ENCODE measurements at places on chromosomes 1 and 21. TPM values are rescaled to one million over a fixed set of nuclear protein-coding genes. Genes with fewer than 3 reads are reported as not detected.
A peak's percentile ranks its signal among the peaks of the same experiment; 100 is the strongest.

DNA sequence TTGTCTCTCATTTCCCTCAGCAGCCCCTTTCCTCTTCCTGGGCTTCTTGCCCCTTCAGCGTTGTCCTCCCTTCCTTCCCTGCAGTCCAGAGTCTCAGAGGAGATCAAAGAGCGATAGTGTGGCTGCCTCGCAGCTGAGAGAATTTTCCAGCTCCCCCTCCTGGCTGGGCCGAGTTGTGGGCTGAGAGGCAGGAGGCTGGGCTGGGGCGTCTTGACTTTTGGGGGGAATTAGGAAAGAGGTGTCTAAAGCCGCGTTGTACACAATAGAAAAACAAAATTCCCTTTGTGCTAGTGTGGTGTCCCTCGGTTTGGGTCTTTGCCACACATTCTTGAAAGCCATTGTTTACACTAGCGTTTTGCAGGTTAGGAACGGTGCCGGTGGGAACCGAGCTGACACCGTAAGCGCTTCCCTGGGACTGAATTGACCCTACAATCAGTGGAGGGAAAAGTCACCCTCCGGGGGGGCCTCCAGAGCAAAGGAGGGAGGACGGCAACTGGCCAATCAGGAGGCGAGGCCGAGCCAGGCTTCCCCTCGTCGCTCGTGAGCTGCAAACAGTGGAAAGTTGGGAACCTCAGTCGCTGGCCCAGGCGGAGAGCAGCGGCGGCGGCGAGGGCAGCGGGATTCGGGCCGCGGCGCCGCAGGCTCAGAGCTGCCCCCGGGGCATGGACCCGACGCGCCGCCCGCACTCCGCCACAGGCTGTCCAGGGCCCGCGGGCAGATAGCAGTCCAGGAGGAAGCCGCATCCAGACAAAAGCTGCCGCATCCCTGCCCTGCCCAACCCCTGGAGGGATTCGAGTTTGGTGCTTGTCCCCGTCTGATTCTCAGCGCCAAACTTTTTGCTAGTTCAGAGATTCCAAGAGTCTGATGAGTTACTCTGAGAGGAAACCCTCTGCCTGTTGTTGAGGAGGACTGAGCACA, at the start of gene HMCN1:
HMCN1 (plus strand) TSS at position 574 of the 918 bp plus-strand sequence. CDS start 389 bp downstream, outside the sequence.
- DNase-seq: peak; percentile 69

DNA sequence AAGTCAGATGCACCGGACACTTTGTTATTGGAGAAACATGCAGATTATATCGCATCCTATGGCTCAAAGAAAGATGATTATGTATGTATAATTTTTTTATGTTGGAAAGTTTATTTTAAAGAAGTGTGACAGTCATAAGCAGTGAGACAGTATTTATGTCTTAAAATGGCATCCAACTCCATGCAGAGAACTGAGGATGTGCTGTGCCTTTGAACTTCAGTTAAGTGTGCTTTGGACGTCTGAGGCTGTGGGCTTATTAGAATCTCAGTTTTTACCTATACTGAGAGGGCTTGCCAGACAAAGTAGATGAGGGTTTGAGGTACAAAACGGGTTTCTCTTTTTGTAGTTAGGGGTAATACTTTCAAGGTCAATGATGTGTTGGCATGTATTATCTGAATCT, 1.5 kb downstream of the RABGGTB start:
- no peak for DNase-seq

- DNase-seq: peak; percentile 30
These were observed 427.7 kb downstream of the MATN1 start for GRCh38 chr1:30295674-30296073.

DNA sequence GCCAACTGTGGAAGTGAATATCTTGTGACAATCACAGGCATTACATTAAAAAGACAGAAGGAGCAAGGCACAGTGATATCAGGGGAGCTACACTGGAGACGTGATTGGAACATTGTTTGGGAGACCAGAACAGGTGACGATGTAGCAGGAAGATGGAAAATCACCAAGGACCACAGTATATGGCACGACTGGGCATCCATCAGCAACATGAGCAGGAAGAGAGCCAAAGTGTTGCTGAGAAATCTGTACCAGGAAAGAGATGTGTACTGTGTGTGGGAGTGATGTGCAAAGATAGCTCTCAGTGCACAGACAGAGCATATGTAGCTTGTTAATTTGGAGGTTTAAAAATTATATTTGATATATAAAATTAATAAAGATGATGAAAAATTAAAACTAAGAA, 790.6 kb upstream of the ADGRL2 start:
- no peak for DNase-seq

DNA sequence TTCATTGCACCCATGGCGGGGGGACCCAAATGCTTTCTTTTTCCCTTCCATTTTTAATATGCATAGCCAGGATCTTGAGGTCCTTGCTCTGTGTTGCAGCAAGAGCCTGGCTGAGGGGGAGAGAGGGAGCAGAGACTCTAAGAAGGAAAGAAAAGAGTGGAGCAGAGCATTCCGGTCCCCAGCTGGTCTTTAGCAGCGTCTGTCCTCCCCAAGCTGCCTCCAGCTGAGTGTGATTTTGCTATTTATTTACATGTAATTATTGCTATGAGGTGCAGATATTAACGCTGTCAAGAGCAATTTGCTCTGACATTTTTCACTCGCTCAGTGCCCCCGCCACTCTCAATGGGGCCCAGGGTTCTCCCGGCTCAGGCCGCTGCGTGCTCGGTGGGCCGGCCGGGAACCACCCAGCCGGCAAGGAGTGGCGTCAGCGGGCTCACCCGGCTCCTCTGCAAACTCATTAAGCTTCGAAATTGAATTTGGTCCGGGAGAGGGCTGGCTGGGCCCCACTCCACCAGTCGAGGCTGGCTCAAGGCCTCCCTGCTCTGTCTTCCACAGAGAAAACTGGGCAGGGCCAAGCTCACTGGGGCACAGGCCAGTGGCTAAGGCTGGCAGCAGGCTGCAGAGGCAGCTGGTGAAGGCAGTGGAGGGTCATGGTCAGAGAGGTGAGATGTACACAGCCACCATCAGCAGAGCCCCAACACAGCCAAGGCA, 93.2 kb downstream of the PAX7 start:
- DNase-seq: no peak

DNA sequence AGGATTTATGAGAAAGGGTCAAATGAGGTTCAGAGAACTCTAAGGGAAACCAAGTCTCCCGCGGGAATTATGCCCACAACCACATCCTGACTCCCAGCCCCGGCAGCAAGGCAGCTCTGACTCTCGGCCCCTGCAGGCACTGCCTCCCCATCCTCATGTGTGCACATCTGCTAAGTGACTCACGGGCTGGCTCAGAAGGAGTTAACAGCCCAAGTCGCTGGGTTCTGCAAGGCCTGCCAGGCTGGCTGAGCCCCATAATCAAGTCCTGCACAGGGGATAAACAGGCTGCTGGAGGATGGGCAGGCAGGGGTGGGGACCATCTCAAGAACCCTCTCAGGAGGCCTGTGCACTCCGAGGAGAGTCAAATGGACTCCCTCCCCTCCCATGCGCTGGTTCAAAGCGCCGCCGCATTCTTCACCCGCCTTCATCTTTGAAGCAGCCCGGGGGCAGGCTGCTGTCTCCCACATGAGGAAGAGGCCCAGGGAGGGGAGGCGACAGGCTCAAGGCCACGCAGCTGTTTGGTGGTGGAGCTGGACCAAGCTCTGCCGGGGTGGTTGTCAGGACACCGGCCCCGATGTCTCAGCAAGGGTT, 344.3 kb downstream of the MATN1 start:
- DNase-seq: no peak

Gene AQP10
- not detected for total RNA-seq

DNA sequence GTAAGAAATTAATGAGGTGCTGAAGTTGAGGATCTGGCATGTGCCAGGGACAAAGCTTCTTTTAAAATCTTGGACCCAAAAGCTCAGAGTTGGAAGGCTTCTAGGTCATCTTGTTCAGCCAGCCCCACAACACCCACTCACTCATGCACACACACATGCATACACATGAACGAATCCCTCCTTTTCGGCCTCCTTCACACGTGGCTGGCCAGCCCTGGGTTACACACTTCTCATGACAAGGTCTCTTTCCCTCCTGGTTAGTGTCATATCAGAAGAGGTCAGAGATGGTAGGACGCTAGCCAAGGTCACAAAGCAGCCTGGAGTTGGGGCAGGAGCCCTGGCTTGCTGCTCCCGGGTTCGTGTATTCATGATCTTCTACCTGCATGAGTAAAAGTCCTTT, 6.9 kb downstream of the DMBX1 start:
- DNase-seq: no peak

- DNase-seq: no peak
These were observed 60.1 kb upstream of the CYP2J2 start for GRCh38 chr1:59986516-59987310.

- DNase-seq: no peak
These were observed 8.5 kb downstream of the IL23R start for GRCh38 chr1:67174716-67175284.

Gene PROK1
- total RNA-seq: 0.76 TPM

Gene ADGRL2
- total RNA-seq: 62.1 TPM

- peak; percentile 23 for DNase-seq
These were observed 381.1 kb upstream of the PKN2 start for GRCh38 chr1:88302843-88303486.

DNA sequence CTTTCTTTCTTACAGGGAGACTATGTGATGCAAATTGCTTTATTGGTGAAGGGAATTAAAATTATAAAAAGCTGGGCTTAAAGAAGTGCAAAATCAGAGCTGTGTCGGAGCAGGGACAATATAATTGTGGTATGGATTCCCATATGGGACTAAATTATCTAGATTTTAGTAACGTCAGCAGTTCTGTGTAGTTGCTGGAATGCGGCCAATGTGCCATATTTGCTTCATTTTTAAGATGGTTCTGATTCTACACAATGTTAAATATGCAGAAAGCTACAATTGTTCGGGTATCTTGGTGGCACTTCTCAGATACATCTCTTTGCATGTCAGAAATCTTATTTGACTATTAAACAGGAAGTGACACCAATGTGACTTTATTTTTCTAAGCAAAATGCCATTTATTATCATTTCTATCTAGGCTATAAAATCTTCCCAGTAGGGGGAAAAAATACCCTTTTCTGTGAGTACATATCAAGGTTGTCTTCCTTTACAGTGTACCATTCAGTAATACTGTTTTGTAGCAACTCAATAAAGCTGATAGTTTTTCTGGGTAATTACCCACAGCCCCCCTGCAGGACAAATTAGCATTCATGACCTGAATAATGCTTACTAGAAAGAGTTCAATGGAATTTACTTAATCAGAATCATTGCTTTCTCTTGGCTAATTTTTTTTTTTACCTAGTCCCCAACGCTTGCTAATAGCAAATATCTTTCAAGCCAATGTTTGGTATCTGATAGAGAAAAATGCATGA, 288.3 kb upstream of the ADGRL2 start:
- no peak for DNase-seq

DNA sequence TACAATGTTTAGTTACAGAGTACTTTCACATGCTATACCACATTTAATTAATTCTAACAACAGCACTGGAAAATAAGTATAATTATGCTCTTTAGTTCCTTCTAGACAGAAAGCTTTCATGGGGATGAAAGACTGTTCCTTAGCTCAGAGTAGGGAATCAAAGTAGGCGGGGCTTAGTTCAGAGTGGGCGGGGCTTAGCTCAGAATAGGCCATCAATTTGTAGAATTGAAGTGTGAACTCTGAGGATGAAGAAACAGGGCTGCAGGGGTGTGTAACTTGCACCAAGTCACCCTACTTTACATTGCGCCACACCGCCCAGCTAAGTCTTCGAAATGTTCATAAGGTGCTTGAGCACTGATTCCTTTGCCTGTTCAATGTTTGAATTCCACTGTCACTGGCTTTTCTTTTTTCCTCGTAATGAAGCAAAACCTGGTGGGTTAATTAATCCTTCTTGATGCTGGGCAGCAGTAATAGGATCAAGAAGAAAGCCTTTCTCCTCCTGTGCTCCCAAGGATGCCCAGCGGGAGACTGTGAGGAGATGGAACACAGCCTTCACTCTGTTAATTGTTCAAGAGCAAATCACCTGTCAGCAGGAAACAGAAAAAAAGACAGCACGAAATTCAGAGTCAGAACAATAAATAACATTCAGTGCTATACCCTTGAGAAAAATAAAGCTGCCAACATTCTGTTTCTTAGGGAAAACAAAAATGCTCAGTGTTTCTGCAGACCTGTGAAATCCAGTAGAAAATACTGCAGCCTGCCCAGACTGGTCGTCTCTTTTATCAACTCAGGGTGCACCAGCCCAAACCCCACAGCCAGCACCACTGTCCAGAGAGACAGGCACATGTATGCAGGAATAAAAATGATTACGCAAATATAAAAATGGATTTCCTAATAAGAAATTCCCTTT, 66.5 kb upstream of the CAMK1G start:
- no peak for DNase-seq

Gene AMY2B
- 10.9 TPM for total RNA-seq

GRCh38 chr1:202023001-202023433, 12.6 kb downstream of the ELF3 start:
- no peak for DNase-seq

- no peak for DNase-seq
These were observed 115.0 kb downstream of the FCRL5 start for GRCh38 chr1:157437296-157437695.

DNA sequence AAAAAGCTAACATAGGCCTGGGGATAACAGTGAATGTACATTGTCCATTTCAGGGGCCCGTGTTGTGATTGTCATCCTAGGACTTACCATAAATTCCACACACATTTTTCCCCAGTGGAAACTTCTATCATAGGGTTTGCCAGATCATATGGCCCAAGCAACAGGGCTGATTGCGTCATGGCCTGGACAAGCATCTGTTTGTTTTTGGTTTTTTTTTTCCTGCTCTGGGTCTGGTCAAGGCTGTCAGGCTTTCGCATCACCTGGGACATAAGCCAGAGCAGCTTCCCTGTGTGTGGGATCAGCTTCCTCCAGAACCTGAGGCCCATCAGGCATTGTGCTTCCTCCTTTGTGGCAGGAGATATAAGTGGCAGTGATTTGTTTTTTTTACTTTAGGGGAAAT, 598.5 kb upstream of the USP24 start:
- DNase-seq: peak; percentile 52

GRCh38 chr1:84712276-84712874, 22.1 kb upstream of the SSX2IP start:
- DNase-seq: no peak

- no peak for DNase-seq
These were observed 3.1 kb upstream of the LMNA start for GRCh38 chr1:156111355-156111962.

- DNase-seq: no peak
These were observed 25.7 kb upstream of the OR10J5 start for GRCh38 chr1:159561497-159561896.

Gene CENPL
- 5.5 TPM for total RNA-seq

Gene RWDD3
- total RNA-seq: 14.8 TPM

Gene MAN1C1
- 26.3 TPM for total RNA-seq

Gene CDK18
- total RNA-seq: 31.3 TPM

Data from adrenal gland (tissue), 19 donors.